ENCODE measurements at places on chromosomes 6 and 20.

DNA sequence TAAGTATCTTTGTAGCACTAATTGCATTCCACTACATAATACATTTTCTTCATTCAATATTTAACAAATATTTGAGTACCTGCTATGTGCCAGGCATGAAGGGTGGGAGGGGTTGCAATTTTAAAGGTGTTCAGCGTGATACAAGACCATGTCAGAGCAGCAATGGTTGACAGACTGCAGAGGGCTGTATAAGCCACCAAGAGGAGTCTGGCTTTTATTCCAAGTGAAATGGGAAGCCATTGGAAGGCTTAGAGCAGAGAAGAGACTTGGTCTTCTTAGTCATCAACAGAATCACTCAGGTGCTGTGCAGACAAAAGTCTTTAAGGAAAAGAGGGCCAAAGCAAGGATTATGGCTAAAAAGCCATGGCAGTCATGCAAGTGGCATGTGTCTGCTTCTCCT, 360.8 kb upstream of the ARID1B start:
- no peak for DNase-seq

DNA sequence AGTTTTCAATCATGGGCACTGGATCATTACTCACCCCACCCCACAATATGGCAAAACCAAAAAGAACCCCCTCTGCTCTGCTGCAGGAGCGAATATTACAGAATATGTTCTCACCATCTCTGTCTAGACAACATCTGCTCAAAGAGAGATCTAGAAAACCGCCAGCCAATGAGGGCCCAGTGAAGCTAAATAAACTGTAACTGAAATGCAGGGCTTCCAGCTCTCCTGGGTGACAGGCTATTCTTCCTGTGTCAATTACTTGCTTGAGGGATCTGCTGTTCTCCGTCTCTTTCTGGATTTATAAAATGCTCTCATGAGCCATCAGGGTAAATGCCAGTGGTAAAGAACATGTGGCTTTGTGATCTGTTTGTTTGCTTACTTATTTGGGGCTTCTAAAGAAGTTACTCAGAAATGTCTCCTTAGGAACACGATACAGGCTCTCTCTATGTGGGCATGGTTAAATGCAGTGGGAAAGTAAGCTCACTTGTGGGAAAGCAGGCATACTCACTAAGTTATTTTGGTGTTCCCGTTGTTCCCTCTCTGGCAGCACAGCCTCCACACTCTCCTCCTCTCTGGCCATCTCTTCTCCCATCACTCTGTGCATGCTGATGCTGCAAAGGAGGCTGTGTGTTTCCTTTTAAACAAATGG, 44.8 kb downstream of the TTI1 start:
- DNase-seq: no peak

GRCh38 chr20:58139849-58140786, 88.3 kb downstream of the ANKRD60 start:
- no peak for DNase-seq

DNA sequence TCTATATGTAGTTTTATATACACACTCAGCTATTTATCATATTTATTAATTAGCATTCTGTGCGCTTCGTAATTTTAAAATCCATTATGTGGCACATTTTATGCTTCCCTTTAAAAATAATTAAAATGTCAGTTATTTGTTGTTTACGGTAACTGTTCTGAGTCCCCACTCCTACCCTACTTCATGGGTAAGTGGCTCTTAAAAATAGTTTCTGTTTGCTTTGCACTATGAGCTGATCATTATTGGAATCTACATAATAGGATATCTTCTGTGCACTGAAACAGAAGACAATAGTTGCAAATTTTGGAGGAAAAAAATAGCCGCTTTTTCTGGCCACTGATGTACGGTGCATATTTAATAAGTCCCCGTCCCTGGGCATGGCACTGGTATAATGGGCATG, 25.2 kb downstream of the LCA5 start:
- no peak for DNase-seq

DNA sequence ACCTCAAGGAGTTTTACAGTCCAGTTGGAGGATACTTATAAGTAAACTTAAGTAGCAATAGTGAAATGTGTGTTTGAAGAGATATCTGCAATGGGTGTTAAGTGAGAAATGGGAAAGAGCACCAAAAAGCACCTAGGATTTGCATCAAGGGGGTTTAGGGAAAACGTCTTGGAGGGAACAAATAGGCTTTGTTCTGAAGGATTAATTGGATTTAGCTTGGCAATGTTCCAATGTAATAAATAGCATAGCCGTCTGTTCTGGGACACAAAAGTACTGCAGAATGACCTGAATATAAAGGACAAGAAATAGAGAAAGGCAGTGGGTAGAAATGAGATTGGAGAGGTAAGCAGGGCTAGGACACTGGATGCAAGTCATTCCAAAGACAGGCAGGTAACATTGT, 2.8 kb upstream of the MYO6 start:
- DNase-seq: no peak

GRCh38 chr6:25171301-25171700, 107.9 kb upstream of the CARMIL1 start:
- no peak for DNase-seq

- DNase-seq: no peak
Measured at GRCh38 chr6:21264288-21265033, 329.1 kb upstream of the SOX4 start.

DNA sequence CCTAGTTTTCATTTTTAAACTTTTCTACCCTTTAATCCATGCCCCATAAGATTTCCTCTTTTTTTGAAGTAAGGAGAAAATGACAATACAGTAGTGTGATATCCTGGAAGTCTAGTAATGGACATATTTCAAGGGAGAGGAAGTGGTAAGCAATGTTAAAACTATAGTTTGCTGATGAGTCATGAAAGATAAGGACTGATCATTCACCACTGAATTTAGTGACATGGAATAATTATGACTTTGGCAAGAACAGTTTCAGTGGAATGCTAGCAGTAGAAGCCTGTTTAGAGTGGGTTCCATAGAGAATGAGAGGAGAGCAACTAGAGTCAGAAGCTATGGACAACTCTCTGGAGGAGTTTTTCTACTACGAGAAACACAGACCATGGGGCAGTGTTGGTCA, 24.9 kb upstream of the SLC2A12 start:
- no peak for DNase-seq

DNA sequence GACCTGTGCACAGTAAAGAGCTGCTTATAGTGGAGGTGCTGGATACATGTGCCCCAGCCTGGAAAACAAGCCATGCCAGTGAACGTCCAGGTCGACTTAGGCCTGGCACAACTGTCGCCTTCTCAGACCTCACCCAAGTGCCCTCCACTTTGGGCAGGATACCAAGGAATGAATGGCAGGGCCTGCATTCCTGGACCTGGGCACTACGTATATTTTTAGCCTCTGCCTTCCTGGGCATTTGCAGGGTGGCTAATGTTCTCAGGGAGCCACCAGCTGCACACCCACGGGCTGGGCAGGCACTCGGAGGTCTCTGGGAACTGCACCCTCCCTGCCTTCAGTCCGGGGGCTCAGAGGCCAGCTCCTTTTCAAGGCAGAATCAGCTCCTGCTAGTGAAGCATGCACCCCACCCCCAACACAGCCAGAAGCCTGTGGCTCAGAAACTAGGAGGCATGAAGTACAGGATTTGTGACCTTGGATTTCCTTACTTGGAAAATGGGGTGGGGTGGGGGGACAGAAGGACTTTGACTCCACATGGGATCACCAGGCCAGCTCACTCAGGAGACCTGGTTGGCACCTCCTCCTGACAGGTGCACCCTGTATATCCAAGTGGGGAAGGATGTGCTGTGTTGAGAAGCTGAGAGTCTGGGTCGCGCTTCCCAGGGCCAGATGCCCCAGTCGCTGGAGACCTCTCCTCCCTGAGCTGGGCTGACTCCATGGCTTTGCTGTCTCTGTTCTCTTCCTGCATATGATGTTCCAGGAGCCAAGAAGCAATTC, 2.5 kb upstream of the LSM14B start:
- no peak for DNase-seq
